ENCODE measurements at places on chromosomes 1 and 21. TPM values are rescaled to one million over a fixed set of nuclear protein-coding genes. Genes with fewer than 3 reads are reported as not detected.
A peak's percentile ranks its signal among the peaks of the same experiment; 100 is the strongest.

SLC30A10 gene
- total RNA-seq: 0.22 TPM

DNA sequence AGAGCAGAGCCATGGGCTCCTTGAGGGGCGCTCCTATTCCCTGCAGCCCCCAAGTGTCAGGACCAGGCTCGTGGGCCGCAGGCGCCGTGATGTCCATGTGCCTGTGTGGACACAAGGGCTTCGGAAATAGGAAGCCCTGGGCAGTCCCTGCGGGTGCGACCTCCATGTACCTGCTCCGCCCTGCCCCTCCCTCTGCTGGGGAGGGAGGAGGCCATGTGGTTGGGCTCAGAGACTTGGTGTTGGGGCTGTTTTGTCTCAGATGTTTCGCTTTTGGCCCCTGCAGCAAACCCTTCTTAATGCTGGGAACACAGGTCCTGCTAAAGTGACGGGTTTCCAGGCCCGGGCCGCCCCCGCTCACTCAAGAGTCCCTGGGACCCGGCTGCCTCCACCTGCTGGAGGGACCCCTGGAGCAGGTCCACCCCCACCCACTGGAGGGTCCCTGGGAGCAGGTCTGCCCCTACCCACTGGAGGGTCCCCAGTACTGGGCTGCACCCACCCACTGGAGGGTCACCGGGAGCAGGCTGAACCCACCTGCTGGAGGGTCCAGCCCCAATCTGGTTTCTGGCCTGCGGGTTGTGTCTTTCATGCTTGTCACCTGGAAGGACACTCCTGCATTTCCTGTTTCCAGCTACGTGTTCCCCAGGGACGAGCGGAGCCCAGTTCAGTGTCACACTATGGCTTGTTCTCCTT is 156.5 kb downstream of the PEX14 start:
- H3K27me3 ChIP-seq: no peaks in the 10 kb centered on the region
- H3K27ac ChIP-seq: no peak overlapping the region
- no peaks in the 10 kb centered on the region for H3K4me1 ChIP-seq
- H3K36me3 ChIP-seq: no peaks in the 10 kb centered on the region

DNA sequence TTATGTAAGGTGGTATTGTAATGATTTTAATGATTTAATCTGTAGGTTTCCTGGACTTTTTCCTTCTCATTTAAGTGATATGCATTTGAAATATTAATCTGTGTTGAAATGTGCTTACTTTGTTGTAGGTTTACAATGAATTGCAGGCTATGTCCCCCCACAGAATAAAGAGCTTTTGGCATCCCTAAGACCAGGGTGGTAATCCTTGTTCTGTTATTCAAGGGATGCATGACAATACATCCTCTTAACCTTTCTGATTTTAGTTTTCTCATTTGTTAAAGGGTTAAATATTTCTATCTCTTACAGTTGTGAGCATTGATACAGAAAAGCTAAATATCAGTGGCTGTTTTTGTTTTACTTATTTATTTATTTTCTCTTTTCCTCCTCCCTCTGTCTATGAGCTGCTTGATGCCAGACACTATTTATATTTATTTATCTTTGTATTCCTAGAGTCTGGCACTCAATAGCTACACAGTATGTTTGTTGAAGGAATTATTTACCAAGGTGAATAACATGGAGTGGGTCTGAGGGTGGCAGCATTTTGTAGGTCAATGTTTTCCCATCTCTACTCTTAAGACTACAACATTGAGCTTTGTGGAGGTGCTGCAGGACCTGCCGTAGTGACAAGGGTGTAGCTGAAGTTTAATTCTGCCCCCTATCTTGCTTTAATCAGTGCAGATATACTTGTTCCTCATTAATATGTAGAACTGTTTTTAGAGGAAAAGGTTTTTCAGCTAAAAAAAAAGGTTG is 19.9 kb upstream of the ADGRL2 start:
- H3K4me1 ChIP-seq: no peaks in the 10 kb centered on the region
- H3K36me3 ChIP-seq: no peaks in the 10 kb centered on the region
- no peaks in the 10 kb centered on the region for H3K27me3 ChIP-seq

- no peak for DNase-seq
- H3K27me3 ChIP-seq: no peaks in the 10 kb centered on the region
- no peak overlapping the region for H3K27ac ChIP-seq
- no peaks in the 10 kb centered on the region for H3K36me3 ChIP-seq
Observed at GRCh38 chr1:178143730-178144690, 50.1 kb downstream of the RASAL2 start.

DNA sequence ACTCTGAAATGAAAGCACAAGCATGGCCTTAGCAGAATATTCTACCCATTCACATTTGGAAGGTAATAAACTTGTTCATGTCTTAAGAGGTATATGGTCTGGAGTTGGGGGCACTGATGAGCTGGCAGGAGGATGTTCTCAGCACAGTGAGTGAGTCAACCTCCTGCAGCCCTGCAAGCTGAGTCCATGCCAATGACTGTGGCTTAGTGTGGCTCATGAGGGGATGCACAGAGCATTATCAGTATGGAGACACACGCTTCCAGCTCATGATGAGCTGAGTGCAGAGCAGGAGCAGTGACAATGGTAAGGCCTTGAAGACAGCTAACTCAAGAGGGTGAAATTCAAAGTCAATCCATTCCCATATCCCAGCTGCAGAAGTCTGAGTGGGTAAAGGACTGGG is 102.3 kb downstream of the TNFSF18 start:
- H3K36me3 ChIP-seq: no peaks in the 10 kb centered on the region
- no peak overlapping the region for H3K27ac ChIP-seq
- no peak overlapping the region for H3K4me3 ChIP-seq
- DNase-seq: no peak

DNA sequence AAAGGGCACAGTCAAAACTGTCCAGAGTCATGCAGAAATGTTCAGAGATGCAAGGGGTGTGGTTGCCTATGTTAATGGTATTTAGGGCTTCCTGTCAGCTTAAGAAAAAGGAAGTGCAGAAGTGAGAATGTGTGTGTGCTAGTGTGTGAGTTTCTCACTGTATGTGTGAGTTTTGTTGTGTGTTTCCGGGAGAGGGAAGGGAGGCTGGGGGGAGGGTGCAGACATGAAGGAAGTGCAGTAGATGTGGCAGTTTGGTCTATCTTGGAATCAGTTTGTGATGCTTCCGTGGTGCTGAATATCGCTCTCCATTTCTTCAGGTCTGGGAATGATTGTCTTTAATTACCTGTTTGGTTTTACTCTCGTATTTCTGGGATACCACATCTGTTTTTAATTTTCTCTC is 16.5 kb upstream of the ATP6V1G3 start:
- no peaks in the 10 kb centered on the region for H3K27me3 ChIP-seq
- H3K36me3 ChIP-seq: no peaks in the 10 kb centered on the region
- no peaks in the 10 kb centered on the region for H3K4me1 ChIP-seq
- no peak overlapping the region for H3K4me3 ChIP-seq

KRTAP21-2 gene
- not detected for total RNA-seq

DNA sequence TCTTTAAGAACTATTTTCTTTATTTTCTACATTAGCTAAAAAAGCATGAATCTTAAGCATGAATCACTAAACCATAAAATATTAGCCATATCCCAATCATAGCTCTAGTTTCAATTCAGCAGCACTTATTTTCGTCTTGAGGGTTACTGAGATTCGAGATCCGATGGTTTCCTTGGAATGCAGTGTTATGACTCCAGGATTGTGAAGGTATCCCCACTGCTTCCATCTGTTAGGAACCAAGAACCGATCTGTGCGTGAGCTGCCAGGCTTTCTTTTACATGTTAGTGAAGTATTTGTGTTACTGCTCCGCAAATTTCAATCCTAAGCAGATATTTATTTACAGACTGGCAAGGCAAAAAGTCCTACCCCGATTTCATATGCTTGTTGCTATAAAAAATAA is 18.8 kb downstream of the TNFRSF9 start:
- DNase-seq: no peak
- no peaks in the 10 kb centered on the region for H3K4me1 ChIP-seq
- H3K27ac ChIP-seq: no peak overlapping the region
- no peak overlapping the region for H3K4me3 ChIP-seq
- no peaks in the 10 kb centered on the region for H3K36me3 ChIP-seq

GJC2 gene
- 0.87 TPM for total RNA-seq

GRCh38 chr1:11046270-11046566 is 821 bp downstream of the MASP2 start:
- H3K27me3 ChIP-seq: no peaks in the 10 kb centered on the region
- no peaks in the 10 kb centered on the region for H3K36me3 ChIP-seq
- no peaks in the 10 kb centered on the region for H3K4me1 ChIP-seq

ACTL8 gene
- not detected for total RNA-seq

TDRD10 gene
- total RNA-seq: 0.87 TPM

DNA sequence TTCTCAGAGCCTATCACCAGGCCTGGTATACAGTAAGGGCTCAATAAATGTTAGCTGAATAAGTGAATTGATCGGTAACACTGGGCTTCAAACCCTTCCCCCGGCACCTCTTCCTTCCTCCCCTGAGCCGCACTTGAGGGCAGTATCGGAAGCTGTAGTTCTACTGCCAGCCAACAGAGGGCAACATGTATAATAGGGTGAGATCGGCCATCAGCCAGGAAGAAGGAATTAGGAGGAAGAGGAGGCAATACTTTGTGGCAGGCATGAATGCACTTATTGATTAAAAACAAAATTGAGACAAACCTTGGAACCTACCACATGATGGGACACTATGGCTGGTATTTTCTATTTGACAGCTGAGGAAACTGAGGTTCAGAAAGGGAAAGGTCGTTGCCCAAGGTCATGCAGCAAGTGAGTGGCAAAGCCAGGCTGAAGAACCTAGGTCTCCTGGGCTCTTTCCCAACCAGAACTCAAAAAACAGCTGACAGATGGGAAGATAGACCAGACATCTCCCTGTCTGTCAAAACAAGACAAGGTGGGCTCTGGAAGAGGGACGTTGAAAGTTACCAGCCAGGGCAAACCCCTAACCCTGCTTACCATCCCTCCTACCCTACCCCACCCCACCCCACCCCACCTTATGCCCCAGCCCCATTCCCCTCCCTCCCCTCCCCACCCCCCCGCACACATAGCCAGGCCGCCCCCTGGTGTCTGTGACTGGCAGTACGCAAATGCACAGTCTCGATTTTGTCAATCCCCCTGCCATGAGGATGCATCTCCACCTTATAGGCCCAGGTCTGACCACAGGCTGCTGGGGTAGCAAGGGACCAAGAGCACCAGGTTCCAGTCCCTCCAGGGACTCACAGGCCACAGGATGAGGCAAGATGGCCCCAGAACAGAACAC is 107.3 kb upstream of the RUNX3 start:
- peaks cover 5% of the 10 kb centered on the region for H3K27me3 ChIP-seq
- no peak overlapping the region for H3K27ac ChIP-seq
- no peak overlapping the region for H3K4me3 ChIP-seq
- no peaks in the 10 kb centered on the region for H3K4me1 ChIP-seq

- peak; percentile 85 for DNase-seq
- no peaks in the 10 kb centered on the region for H3K27me3 ChIP-seq
- peak within 1 kb of the TSS; percentile 80 for H3K4me3 ChIP-seq
- peak within 1 kb of the TSS; percentile 80 for H3K27ac ChIP-seq
- H3K36me3 ChIP-seq: no peaks in the 10 kb centered on the region
- peaks cover 8% of the 10 kb centered on the region for H3K4me1 ChIP-seq
Observed at GRCh38 chr1:99849744-99850458, at the start of gene AGL. AGL (plus strand) TSS chr1:99850361; CDS start chr1:99851043, 682 bp downstream.

MGST3 gene
- 375 TPM for total RNA-seq

GRCh38 chr1:27303509-27303908 is 18.5 kb upstream of the TMEM222 start:
- no peak overlapping the region for H3K27ac ChIP-seq
- peaks cover 28% of the 10 kb centered on the region for H3K4me1 ChIP-seq
- no peak overlapping the region for H3K4me3 ChIP-seq
- H3K27me3 ChIP-seq: no peaks in the 10 kb centered on the region
- no peak for DNase-seq
- no peaks in the 10 kb centered on the region for H3K36me3 ChIP-seq

GRCh38 chr1:4018466-4019146 is 118.5 kb upstream of the C1orf174 start:
- H3K36me3 ChIP-seq: no peaks in the 10 kb centered on the region
- H3K27ac ChIP-seq: no peak overlapping the region
- no peak overlapping the region for H3K4me3 ChIP-seq
- H3K27me3 ChIP-seq: peaks cover 4% of the 10 kb centered on the region
- DNase-seq: no peak
- no peaks in the 10 kb centered on the region for H3K4me1 ChIP-seq

- H3K4me3 ChIP-seq: no peak overlapping the region
- no peak for DNase-seq
- no peak overlapping the region for H3K27ac ChIP-seq
- H3K4me1 ChIP-seq: no peaks in the 10 kb centered on the region
- no peaks in the 10 kb centered on the region for H3K27me3 ChIP-seq
- H3K36me3 ChIP-seq: no peaks in the 10 kb centered on the region
Observed at GRCh38 chr1:247905910-247906503, 10.6 kb downstream of the OR2W3 start.

DNA sequence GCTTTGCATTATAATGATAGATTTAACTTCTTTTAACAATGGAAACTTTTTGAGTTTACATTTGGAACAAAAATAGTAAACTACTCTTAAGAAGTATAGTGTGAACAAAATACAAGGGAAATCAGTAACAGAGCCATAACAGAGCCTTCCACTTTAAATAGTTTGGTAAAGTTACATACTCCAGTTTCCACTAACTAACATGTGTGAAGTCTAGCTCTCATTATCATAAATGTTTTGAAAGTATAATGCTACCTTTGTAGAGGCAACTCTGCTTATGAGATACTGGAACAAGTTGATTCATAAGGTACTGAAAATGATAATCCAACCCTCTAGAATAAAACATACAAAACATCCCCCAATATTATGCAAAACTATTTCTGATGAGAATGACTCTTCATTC is 1155.1 kb upstream of the ADGRL2 start:
- H3K27ac ChIP-seq: no peak overlapping the region
- H3K4me3 ChIP-seq: no peak overlapping the region
- no peaks in the 10 kb centered on the region for H3K36me3 ChIP-seq
- DNase-seq: no peak
- H3K27me3 ChIP-seq: no peaks in the 10 kb centered on the region
- no peaks in the 10 kb centered on the region for H3K4me1 ChIP-seq

OR2T3 gene
- not detected for total RNA-seq

RPE65 gene
- not detected for total RNA-seq

RAB4A gene
- total RNA-seq: 34.6 TPM

UBL4B gene
- not detected for total RNA-seq

DNA sequence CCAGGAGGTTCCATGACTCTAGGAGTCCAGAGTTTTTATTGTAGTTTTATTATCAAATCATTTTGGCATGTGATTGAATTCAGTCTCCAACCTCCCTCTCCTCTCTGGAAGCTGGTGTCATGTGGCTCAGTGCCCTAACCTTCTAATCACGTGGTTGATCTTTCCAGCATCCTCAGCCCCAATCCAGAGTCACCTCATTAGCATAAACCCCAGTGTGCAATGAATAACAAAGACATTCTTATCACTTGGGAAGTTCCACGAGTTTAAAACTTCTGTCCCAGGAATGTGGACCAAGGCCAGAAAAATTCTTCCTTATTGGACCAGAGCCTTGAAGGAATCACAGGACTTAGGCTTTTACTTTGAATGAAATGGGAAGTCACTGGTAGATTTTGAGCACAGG is 52.2 kb downstream of the KIRREL1 start:
- H3K4me3 ChIP-seq: no peak overlapping the region
- no peak overlapping the region for H3K27ac ChIP-seq
- H3K4me1 ChIP-seq: peaks cover 16% of the 10 kb centered on the region

GRCh38 chr1:110433803-110434202 is 17.1 kb upstream of the PROK1 start:
- H3K27me3 ChIP-seq: no peaks in the 10 kb centered on the region
- DNase-seq: peak; percentile 89
- no peak overlapping the region for H3K4me3 ChIP-seq
- H3K27ac ChIP-seq: no peak overlapping the region
- H3K4me1 ChIP-seq: peaks cover 4% of the 10 kb centered on the region

HMGCL gene
- 61.8 TPM for total RNA-seq

GRCh38 chr1:32263744-32264143 is 12.7 kb downstream of the LCK start:
- no peak overlapping the region for H3K4me3 ChIP-seq
- H3K27ac ChIP-seq: no peak overlapping the region
- no peaks in the 10 kb centered on the region for H3K36me3 ChIP-seq
- no peaks in the 10 kb centered on the region for H3K27me3 ChIP-seq

All from adrenal gland (tissue), 19 donors.